ENCODE measurements at places on chromosomes 12 and 14.

DNA sequence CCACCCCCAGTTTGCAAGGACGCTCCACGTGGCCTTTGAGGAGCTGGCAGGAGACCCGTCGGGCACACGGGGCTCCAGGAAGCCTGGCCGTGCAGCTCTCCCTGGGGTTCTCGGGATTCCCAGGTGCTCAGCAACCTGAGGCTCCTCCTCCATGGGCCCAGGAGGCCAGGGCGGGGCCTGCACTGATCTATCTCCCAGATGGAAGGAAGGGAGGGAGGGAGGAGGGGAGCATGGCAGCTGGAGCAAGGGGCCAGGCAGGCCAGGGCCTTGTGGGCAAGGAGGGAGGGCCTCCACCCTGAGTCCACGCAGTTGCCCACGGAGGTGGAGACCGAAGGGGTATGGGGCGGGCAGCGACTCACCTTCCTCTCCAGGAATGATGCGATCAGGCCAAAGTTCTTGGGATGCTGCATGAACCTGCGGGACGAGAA, 127.3 kb downstream of the RFLNA start:
- DNase-seq = no peak

DNA sequence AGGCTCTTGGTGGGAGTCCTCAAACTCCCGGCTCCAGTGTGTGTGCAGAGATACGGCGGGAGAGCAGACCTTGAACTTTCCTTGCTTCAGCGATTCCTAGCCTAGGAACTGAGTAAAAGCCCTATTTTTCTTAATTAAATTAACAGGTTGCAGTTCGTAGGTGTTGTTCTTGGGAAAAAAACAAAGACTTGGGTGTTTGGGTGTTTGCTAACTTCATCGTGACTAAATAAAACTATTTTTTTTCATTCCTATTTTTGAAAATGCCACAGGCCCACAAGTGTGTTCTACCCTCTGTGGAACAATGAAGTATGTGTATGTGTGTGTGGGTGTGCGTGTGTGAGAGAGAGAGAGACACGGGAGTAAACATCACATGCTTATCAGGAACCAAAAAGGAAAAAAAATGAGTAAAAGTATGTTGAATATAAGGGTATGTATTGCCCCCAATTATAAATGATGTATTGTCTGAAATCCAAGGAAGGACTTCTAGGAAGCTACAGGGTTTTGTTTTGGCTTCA, 651 bp downstream of the TMEM117 start:
- DNase-seq = no peak

DNA sequence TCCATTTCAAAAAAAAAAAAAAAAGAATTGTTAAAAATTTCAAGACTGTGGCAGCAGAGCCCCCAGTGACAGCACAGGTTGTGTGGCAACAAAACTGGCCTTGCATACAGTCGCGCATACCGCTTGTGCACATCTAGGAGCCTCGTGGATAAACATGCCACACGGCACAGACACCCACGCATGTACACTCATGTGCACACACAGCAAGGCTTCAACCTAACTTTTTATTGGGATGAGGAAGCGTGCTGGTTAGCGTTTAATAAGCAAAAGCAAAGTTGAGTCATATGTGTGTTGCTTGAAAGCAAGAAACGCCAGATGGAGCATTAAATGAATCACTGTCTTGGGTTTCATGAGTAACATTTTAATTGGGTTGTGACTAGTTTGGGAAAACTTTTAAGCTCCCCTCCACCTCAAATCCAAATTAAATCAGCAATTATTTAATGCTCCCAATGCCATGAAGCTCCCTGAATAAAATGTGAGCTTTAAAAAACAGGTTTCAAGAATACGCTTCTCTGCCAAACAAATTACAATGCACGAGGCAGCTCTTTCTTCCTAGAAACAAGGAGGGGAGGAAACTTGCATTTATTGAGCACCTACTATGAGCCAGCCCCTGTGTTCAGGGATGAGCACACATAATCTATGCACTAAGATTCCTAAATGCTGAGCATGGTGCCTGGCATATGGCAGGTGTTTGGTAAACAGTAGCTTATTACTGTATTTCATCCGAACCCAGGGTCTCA, 35.7 kb upstream of the EML1 start:
- peak; percentile 87 for DNase-seq

- no peak for DNase-seq
Measured at GRCh38 chr14:104112609-104113571, 25.5 kb upstream of the KIF26A start.

DNA sequence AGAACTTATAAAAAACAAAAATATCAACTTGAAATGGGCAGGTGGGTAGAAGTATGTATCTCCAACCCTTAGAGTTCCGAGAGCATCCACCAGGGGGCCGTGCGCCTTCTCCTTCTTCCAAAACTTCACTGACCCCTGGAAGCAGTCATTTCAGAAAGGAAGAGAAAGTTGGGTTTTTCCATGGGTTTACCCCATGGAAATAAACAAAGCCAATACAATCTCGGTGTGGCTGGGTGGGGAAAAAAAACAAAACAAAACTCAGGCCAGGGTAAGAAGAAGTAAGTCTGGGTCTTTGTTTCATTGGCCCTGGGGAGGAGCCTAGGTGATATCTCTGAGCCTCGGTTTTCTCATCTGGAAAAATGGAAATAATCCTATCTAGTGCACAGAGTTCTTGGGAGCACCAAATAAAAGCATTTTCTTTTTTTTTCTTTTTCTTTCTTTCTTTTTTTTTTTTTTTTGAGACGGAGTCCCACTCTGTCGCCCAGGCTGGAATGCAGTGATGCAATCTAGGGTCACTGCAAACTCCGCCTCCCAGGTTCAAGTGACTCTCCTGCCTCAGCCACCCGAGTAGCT, 33.6 kb upstream of the HNF1A start:
- DNase-seq = peak; percentile 7

DNA sequence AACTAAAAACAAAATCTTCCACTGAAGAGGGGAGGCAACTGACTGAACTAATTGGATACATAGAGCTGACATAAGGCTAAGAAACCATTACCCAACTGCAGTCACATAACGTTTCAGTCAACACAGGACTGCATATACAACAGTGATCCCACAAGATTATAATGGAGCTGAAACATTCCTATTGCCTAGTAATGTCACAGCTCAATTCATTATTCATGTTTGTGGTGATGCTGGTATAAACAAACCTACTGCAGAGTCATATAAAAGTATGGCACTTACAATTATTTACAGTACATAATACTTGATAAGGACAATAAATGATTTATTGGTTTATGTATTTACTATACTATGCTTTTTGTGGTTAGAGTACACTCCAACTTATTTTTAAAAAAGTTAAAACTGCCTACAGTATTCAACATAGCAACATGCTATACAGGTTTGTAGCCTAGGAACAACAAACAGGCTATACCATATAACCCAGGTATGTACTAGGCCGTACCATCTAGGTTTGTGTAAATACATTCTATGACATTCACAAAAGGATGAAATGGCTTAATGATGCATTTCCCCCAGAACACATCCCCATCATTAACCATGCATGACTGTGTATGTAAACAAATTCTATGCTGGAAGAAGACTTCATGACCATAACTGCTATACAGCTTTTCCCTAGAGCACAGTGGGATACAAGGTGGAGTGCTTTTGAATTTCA, 4.3 kb downstream of the NAP1L1 start:
- DNase-seq = no peak

DNA sequence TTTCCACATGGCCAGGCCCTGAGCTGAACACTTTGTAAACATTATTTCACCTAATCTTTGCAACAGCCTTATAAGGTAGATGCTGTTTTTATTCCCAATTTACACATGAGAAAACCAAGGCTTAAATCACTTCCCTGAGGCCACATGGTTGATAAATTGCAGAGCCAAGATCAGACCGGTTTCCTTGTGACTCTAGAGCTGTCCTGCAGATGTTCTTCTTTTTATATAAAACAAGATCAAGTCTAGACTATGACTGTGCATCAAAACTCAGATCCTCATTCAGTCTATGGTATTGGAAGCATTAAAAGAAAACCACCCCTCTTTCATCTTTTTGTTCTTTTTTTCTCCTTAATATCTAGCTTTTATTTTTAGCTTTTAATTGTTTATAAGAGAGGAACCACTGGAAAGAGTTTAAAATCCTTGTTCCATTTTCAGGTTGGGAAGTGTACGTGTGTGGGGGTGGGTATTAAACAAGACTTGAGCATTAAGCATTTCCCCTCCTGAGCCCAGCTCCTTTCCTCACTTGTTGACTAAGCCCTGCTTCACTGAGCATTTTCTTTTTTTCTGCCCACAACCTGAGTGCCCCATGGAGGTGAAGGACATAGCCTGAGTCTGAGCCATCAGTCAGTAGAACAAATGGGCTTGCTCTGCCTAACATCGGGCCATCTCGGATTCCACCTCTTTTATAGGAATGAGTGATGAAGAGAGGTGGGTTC, 45.4 kb downstream of the GPATCH2L start:
- DNase-seq = no peak

- DNase-seq = no peak
Measured at GRCh38 chr14:84404246-84404645, 1125.7 kb upstream of the FLRT2 start.

GRCh38 chr12:93361151-93361919, 16.4 kb upstream of the NUDT4 start:
- no peak for DNase-seq

DNA sequence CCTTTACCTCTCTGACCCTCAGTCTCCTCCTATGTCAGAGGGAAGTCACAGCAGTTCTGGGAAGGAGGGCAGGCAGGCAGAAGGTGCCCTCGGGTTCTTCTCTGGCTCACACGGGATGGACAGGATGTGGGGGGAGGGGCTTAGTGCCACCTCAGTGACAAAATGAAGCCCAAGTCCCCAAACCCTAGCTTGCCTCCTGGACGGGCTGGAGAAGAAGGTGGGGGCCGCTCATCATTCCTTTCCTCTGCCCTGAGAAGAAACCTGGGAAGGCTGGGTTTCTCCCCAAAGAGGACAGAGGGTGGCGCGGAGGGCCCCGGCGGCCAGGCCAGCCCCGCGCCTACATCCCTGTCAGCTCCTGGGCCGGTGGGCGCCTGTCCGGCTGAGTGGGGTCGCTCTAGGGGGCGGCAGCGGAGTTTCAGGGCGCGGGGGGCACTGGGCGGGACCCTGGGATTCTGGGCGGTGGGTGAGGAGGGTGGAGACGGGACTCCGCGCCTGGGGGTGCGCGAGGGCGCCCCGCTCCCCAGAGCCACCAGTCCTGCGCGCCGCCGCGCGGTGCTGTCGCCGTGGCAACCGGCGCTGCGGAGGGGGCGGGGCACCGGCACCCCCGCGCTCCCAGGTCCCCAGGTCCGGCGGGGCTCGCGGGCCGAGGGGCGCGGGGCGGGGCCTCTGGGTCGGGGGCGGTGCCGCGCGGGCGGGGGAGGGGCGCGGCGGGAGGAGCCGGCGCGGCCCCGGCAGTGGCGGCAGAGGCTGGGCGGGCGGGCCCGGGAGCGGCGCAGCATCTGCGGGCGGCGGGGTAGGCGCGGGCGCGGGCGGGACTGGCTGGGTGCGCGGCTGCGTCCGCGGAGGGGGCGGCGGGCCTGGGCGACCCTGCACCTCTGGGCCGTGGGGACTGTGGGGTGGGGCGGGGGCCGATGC, at the start of gene TMEM121:
TMEM121 (plus strand) TSS at position 723 of the 915 bp plus-strand sequence. CDS start 2,252 bp downstream, outside the sequence.
- no peak for DNase-seq

DNA sequence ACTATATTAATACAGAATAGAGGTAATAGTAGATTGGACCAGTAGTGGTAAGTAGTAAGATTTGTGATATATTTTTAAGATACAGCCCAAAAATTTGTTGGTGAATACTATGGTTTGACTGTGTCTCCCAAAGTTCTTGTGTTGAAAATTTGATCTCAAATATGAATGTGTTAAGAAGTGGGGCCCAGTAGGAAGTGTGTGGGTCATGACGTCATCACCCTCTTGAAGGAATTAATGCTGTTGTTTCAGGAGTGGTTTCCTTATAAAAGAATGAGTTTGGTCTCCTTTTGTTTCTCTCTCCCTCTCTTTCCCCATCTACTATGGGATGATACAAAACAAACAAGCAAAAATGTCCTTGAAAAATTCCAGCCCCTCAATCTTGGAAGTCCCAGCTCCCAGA, 16.3 kb downstream of the LUM start:
- no peak for DNase-seq

DNA sequence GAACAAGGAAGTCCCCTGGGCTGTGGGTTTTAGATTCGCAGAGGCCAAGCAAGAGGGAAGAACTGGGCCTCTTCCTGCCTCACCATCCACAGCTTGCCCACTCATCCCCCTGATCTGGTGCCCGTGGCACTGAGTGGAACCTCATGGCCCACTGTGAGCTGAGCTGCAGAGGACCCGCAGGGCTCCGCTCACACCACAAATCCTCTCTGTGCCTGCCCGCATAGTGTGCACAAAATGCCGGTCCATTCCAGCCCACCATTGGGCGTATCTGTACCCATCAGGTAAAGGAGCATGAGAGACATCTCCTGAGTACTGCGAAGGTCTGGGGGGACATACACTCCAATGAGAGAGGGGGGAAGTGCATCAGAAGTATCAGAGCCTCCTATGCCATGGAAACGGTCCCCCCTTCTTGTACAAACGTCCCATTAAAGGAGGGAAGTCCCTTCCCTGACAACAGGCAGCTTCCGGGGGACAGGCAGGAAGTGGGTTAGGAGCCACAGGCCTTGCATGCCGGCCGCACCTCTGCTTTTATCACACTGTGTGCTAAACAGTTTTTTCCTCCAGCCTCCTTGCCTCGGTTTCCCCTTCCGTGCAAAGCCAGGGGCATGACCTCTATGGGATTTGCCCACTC, 309.4 kb upstream of the DIO3 start:
- DNase-seq = no peak

GRCh38 chr12:110102255-110102654, 21.9 kb upstream of the IFT81 start:
- peak; percentile 40 for DNase-seq

DNA sequence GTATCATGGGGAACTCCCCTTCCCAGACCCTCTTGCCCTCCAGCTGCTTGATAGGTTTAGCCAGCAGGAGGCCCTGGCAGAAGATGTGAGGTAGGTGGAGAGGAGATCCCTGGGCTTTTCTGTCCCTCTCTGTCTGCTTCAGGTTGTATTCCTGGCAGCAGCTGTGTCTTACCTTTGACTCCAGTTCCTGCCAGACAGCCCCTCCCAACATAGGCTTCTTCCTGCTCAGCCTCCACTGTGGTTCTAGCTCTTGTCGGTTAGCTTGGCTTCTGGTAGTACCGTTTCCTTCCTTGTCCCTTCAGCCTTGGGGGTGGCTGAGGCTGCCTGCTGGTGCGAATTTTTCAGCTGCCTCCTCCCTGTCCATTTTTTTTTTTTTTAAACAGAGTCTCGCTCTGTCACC, 215.7 kb upstream of the CRY1 start:
- DNase-seq = no peak

- no peak for DNase-seq
Measured at GRCh38 chr14:74964787-74965485, 9.5 kb upstream of the PGF start.

DNA sequence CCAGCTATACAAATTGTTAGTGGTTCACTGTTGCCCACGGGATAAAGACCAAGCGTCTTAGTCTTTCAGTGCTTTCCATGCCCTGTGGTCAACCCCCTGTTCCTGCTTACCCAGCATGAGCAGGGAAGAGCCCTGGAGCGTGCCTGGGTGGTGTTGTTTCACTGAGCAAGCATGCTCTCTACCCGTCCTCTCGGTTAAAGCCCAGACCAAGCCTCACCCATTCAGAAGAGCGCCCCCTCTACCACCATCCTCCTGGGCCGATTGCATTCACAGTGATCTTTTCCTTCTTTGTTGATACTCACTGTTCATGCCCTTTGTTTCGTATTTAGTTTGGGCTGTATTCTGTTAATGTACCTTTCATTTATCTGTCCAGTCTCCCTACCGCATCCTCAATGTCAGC, 25.1 kb downstream of the DYRK4 start:
- DNase-seq = no peak

- no peak for DNase-seq
Measured at GRCh38 chr12:25433581-25434325, 119.3 kb downstream of the LMNTD1 start.

GRCh38 chr12:101557094-101557493, 37.7 kb upstream of the MYBPC1 start:
- DNase-seq = no peak

GRCh38 chr12:111757361-111758119, 9.2 kb upstream of the ALDH2 start:
- no peak for DNase-seq

Data from fibroblast of skin of left quadriceps (primary cell).